ENCODE measurements at places on chromosomes 1 and 21.

DNA sequence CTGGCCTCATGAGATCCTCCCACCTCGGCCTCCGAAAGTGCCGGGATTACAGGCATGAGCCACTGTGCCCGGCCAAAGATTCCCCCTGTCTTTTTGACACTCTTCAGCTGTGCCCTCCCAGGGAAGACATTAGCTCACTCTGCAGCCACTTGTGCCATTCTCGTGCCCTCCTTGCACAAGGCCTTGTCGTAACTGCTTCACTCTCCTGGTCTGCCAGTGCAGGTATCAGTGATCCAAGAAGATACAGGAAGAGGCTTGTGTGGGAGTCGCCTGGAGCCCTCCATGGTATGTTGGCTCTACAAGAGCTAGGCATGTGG is 22.0 kb upstream of the WDR26 start:
- no peak for DNase-seq

GRCh38 chr1:24463776-24464735 is 38.6 kb upstream of the RCAN3 start:
- DNase-seq, result no peak

GRCh38 chr1:117137281-117137855 is 15.8 kb upstream of the TRIM45 start:
- no peak for DNase-seq

DNA sequence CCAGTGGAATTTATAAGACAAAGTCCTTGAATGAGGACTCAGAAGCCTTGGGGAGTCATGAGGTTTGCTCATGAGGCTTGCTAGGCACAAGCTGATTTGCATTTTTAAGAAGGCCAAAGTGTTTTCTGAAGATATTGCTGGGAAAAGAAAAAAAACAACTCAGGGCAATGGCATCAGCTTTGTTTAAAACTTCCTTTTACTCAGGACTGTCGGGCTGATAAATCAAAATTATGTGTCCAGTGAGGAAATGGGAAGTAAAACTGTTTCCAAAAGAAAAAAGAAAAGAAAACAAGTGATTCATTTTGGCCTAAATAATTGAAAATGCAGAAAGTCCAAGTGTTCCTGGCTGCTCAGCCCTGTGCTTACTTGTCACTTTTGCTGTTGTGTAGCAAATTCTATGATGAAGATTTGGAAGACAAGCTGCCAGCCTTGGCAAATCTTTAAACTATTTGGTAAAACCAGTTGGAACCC is 282.4 kb downstream of the HLX start:
- no peak for DNase-seq

- DNase-seq, result no peak
Observed at GRCh38 chr1:31383967-31384366, 11.1 kb upstream of the FABP3 start.

- DNase-seq, result no peak
Observed at GRCh38 chr1:206851341-206852010, 13.9 kb upstream of the IL20 start.

- no peak for DNase-seq
Observed at GRCh38 chr1:22533244-22533895, 29.9 kb upstream of the EPHA8 start.

GRCh38 chr1:230572121-230573105 is 69.9 kb upstream of the COG2 start:
- DNase-seq, result peak; percentile 73

- DNase-seq, result no peak
Observed at GRCh38 chr1:14616632-14617396, 18.3 kb downstream of the KAZN start.

All from AML-193 (cell line).